ENCODE measurements at places on chromosomes 1 and 21. TPM values are rescaled to one million over a fixed set of nuclear protein-coding genes. Genes with fewer than 3 reads are reported as not detected.

DNA sequence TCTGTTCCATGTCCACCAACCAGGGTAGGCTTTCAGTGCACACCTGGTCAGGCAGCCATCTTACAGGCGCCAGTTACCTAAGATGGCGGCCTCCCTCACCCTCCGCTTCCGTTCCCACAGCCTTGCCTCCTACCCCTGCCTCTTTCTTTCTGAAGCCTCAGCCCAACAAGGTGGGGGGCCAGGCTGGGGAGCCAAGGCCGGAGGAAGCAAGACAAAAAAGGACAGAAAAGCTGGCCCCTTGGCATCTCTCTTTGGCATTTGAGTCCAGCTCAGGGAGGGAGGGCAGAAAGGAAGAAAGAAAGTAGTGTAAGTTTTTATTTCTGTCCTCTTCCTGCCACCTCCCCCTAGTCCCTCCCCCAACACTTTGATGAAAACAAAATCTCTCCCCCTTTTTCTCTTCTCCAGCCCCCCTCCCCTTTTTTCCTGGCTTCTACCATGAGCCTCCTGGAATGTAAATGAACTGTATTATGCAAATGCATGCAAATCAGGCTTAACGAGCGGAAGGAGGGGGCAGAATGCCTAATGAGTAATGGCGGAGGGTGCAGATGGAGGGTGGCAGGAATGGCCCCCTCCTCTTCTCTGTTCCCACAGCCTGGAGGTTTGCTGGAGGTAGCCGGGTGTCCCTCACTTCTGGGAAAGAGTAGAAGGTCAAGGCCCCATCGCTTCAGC is 43.8 kb downstream of the RHBG start:
- no peak for DNase-seq

The KCND3 gene
- 6.7 TPM for total RNA-seq

DNA sequence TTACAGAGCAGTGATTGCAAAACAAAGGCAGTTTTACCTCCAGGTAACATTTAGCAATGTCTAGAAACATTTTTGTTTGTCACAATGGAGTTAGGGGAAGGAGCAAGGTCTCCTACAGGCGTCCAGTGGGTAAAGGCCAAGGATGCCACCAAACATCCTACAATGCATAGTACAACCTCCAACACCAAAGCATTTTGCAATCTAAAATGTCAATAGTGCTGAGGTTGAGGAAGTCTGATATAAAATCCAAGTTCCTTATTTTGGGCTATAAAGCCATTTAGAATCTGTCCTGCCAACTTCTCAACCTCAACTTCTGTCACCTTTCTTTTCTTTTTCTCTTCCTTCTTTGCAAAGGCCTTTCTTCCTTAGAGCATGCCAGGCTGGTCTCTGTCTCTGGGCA is 111.2 kb downstream of the FASLG start:
- DNase-seq: no peak

The PADI3 gene
- not detected for total RNA-seq

GRCh38 chr21:46532080-46532479 is 72.8 kb downstream of the S100B start:
- no peak for DNase-seq

The ACTA1 gene
- total RNA-seq: not detected

DNA sequence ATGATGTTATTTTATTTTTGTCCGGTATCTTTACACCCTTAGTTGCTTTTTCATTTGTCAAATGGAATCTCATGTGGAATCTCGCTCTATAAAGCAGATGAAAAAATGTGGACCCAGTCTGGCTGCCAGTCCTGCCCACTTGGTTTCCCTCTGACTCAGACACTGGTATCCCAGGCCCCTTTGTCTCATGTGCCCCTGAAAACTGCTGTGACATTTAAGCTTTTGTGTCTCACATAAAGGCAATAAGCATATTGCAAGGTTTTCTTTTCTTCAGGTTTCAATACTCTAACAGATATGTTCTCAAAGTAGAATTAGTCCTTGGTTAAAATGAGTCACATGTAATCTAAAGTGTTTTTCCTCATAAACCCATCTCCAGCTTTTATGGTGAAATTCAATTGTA is 183.3 kb downstream of the ST6GALNAC3 start:
- no peak for DNase-seq

Measured in breast epithelium (tissue), 4 donors.